ENCODE measurements at places on chromosomes 7 and 10. TPM values are rescaled to one million over a fixed set of nuclear protein-coding genes. Genes with fewer than 3 reads are reported as not detected.

- peak; percentile 96 for DNase-seq
Measured at GRCh38 chr10:44310762-44311562, 73.9 kb downstream of the CXCL12 start.

DNA sequence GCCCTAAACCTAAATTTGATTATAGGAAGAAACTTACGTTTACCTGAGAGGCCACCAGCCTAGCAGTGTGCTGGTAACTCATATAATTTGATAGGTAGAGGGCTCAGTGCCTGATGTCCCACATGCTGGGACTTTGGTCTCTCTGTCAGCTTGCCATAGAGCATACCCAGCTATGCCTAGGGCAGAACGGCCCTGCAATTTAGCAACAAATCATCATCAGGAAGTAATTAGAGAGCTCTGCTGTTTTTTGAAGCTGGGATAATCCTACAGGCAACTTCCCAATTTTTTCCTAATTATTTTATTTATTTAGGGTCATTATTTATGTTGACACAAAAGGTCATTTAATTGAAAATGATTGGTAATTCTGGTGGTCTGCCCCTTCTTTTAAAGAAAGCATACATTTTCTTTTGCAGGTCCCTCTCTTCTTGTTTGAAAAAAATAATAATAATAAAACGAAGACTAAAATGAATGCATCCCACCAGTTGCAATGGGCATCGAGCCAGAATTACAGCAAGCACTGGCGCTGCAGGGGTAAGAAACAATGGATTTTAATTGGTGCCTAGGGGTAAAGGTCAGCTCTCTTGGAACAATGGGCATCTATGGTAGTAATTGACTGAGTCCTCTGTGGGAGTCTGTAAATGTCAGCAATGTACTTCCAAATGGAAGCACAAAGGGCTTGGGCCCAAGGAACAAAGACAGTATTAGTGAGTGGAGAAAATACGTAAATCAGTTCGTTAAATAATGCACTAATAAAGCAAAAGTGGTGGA lies 348.0 kb downstream of the SORCS1 start:
- DNase-seq, result no peak

GRCh38 chr10:27568196-27569175 lies 64.4 kb downstream of the RAB18 start:
- DNase-seq, result no peak

DNA sequence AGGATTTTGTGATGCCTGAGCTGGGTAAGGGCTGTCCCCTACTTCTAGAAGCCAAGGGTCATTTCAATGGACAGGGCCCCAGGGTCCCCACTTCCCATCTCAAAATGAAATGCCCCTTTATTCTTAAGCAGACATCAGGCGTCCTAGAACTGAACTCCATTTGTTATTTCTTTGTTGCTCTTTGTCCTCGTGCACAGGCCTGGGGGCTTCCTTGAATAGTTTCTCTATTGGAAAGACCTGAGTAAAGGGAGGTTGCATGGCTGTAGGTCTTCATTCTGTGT lies 311.4 kb upstream of the ZNF32 start:
- no peak for DNase-seq

DNA sequence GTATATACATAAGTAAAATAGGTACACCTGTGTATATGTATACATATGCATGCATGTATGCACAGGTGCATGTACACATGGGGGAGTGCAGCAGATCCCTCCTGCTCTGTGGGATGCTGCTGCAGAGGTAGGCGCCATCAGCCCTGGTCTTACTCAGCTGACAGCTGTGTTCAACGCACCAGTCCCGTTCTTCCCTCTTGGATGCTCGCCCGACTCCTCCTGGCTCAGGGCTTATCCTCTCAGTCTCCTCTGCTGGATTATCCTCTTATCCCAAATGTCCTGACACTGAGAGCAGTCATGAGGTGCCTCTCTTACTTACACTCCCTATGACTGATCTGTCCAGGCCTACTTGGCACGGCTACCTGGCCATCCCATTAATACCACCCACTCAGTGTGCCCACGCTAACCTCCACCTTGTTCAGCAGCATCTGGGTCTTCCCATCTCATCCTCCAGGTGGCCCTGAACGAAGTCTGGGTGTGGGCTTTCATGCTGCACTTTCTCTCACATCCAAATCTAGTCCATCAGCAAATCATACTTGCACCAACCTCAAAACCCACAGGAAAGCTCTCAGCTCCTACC lies 357.1 kb downstream of the TCERG1L start:
- DNase-seq, result no peak

- DNase-seq, result no peak
Measured at GRCh38 chr7:38743899-38744298, 112.7 kb upstream of the AMPH start.

Gene NPY4R2
- polyA plus RNA-seq, result 0.14 TPM

Gene MYL10
- not detected for polyA plus RNA-seq

Gene SEMA3A
- polyA plus RNA-seq, result 1.2 TPM
